ENCODE measurements at places on chromosomes 6 and 20.
A peak's percentile ranks its signal among the peaks of the same experiment; 100 is the strongest.

DNA sequence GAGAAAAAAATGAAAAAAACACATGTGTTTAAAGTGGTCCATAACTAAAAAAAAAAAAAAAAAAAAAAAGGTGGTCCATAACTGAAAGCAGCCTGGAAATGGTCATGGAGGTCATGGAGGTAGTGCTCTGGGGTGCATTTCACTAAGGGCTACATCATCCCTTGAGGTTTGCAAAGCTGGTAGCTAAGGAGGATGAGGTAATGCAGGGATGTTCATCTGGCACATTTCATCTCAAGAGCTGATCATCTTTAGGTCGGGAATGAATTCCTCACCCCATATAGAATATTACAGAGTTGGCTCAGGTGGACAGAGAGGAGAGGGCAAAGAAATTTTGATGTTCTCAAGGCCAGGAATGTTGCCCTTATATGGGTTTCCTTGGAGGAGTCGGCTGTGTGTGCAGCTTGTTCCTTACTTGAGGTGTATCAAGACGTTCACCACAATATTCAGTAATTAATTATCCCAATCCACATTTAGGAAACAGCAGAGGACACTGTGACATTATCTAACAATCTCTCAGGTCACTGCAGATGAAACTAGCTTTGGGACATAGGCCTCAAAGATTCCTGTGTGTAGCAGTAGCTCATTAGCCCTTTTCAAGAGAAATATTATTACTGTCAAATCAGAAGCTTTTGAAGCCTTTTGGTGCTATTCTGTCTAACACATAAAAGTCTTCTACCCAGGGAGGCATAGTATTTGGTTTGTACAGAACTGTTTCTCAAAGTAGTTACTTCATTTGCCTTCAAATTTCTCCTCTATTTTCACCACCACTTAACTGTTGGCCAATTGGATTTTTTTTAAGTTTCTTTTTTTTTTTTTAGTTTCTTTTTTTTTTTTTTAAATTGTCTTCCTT lies 46.8 kb downstream of the CYP24A1 start:
- no peak for DNase-seq

- peak; percentile 56 for DNase-seq
These were observed 48.6 kb downstream of the SLC2A10 start for GRCh38 chr20:46757754-46758678.

GRCh38 chr20:24699321-24700165 lies 230.1 kb downstream of the SYNDIG1 start:
- DNase-seq = no peak

- DNase-seq = no peak
These were observed 281.8 kb downstream of the NRN1 start for GRCh38 chr6:5724911-5725310.

GRCh38 chr20:62918147-62918546 lies 8.2 kb downstream of the DIDO1 start:
- DNase-seq = peak; percentile 32

GRCh38 chr6:124742971-124743370 lies 219.3 kb upstream of the RNF217 start:
- DNase-seq = no peak

- no peak for DNase-seq
These were observed 836.0 kb downstream of the MAFB start for GRCh38 chr20:39853050-39853449.

DNA sequence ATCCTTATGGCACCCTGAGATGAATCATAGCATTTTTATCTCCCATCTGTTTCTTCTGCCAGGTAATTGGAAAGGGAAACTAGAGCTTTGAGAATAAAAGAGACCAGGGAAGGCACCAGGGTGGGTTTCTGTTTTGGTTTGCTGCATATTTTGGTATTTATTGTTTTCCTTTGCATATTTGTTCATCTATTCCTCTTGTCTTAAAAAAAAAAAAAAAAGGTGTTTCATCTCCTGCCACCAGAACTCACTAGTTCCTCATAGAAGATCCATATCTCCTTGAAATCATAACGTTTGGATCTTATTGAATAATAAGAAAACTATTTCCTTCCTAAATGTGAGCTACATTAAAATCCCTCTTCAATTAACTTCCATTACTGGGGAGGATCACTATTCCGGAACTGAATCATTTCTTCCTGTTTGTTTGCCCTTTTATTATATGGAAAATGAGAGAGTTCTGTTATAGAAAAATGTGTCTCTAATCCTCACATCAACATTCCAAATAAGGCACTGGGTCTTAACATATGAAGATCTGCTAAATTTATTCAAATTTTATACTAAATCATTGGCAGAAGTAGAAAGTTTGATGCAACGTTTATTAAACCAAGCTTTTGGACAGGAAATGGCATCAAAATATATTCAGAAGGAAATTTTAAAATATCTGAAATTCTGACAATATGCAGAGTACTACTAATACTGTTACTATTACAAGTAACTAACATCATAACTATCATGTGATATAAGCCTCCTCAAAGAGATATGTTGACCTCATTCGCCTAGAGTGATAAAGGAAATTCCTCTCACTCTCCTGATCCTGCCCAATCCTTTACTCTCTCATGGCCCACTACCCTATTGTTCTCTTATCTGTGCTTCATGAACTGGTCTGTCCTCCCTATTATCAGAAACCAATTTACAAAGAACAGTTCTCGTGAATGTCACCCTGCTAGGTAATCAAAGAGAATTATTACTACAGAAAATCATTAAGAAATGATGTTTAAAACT lies 229.4 kb upstream of the RSPO3 start:
- no peak for DNase-seq

DNA sequence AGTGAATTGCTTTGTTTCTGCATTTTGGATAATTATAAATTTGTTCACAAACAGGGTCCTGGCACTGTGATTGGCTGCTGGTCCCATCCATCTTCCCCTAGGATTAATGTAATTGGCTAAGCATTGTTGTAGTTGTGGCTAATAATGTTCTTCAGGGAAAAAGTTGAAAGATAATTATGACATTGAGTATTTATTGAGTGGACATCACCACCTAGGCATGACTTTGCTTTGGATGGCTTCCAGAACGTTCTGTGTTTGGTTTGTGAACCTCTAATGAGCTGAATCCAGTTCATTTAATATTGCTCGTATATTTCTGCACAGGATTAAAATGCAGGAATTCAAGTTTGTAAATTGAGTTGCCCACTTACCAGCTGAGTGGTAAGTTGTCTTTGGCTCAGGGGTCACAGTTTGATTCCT lies 55.1 kb downstream of the ARID1B start:
- DNase-seq = no peak
